Activated CD8-positive, alpha-beta memory T cell treated with anti-CD3 and anti-CD28 coated beads for 4 hours (primary cell): ENCODE measurements at places on chromosomes 2 and 18.

DNA sequence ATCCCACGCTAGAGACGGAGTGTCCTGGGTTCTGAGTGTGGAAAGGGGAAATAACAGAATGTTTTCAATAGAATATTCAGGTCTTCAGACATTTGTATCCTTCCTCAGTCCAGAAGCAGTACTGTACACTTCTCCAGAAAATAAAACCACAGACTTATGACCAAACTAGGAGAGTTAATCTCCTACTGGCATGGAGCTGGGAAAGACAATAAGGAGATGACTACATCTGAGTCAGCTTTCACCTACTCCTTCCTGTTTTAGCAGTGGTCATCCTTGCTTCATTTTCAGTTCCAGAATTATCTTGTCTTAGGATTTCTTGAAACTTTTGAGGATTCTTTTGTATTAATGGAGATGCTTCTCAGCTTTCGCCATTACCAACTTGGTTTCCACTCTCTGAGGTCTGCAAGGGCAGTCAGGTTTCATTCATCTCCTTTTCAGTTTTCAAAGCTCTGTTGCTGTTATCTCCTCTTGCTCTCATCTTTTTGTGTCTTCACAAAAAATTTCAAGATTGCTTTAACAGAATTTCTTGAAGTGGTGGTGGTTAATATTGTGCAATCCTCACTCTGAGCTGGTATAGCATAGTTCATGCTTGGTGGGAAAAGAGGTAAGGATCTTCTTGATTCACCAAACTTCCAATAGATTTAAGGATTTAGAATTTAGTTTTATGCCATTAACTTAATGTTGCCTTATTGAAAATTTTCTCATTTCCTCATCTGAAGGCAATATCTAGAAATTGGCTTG is 23.7 kb upstream of the NR4A2 start:
- no peak for DNase-seq

- DNase-seq = no peak
Observed at GRCh38 chr18:49582579-49582978, 20.7 kb downstream of the LIPG start.

DNA sequence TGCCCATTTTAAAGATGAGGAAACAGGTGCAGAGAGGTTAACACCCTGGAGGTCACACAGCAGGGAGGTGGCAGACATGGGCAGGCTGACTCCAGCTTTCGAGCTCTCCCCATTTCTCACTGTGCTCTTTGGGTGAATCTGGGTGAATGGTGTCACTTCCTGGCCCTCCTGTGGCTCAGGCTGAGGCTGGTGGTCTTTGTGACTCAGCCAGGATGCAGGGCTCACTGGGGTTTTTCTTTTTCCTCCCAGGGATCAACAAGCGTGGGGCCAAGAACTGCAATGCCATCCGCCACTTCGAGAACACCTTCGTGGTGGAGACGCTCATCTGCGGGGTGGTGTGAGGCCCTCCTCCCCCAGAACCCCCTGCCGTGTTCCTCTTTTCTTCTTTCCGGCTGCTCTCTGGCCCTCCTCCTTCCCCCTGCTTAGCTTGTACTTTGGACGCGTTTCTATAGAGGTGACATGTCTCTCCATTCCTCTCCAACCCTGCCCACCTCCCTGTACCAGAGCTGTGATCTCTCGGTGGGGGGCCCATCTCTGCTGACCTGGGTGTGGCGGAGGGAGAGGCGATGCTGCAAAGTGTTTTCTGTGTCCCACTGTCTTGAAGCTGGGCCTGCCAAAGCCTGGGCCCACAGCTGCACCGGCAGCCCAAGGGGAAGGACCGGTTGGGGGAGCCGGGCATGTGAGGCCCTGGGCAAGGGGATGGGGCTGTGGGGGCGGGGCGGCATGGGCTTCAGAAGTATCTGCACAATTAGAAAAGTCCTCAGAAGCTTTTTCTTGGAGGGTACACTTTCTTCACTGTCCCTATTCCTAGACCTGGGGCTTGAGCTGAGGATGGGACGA is 13.2 kb downstream of the ITM2C start:
- DNase-seq = peak; percentile 59

GRCh38 chr2:171584001-171584400 is 61.7 kb downstream of the CYBRD1 start:
- no peak for DNase-seq

DNA sequence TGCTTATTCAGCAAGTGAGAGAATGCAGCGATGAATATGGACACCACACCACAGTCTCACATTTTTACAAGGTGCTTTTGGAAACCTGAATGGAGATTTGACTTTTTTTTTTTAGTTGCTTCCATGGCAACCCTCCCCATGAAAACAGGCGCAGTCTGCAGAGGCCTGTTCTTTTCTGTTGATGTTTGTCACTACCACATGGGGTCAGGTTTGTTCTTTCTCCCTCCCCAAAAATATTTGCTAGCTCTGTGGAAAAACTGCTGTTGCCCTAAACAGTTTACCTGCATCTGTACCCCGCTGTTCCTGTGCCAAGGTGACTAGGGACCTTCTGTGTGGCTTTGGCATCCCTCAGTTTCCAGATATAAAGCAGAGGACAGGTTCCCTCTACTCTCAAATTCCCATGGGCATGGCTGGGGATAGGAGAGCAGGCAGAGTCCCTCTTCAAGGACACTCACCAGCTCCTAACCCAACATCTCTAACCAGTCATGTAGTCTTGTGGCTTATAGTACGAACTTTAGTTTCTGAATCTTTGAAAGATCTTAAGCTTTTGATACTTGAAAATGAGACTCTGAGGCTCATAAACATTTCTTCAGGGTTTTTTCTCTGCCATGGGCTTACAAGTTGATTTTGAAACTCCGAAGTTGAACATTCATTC is 14.7 kb upstream of the MAPRE2 start:
- no peak for DNase-seq

GRCh38 chr2:168635065-168635577 is 167.3 kb upstream of the NOSTRIN start:
- no peak for DNase-seq

DNA sequence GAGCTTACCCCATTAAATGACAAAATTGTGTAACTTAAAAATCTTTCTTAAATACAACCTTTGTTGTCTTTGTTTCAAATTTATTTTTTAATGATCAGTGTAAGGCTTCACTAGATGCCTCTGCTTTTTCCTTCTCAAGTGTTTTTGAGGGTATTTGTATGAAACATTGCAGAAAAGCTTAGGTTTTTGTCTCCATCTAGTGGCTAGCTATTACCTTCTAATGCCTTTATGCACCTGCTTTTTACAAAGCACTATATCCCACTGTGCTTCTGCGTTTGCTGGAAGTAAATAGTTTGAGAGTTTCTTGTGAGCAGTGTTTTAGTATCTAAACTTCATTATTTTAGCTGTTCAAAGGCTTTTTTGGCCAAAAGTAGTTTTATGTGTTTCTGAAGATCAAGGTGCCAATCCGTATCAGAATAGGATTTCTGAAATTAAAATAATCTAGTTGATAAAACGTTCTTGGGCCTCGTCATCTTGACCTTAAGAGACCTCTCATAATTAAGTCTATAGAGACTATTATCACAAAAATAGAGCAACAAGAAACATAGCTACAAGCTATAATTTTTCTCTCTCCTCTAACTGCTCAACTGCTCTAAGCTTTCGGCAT is 47.0 kb downstream of the IWS1 start:
- no peak for DNase-seq

GRCh38 chr2:176240301-176240700 is 28.9 kb upstream of the MTX2 start:
- DNase-seq = no peak

DNA sequence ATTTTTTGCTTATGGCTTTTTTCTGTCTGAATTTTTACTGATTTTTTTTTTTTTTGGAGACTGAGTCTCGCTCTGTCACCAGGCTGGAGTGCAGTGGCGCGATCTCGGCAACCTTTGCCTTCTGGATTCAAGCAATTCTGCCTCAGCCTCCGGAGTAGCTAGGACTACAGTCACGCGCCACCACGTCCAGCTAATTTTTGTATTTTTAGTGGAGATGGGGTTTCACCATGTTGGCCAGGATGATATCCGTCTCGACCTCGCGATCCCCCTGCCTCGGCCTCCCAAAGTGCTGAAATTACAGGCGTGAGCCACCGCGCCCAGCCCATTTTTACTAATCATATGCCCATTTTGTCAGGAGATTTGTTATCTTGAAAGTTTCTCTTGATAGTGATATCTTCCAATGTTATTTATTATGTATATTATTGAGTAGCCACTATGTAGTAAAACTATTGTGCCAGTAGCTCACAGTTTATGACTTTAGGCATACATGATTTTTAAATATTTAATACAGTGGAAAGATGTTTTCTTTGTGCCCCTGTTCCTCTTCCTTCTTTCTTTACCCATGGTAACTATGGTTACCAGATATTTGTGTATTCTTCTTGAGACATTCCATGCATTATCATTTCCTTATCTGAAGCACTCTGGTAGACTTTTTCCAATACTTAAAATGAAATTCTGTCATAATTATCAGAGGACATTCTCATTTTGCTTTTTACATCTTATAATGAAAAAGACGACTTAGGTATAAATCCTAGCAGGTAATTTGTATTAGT is 2.1 kb downstream of the HAT1 start:
- no peak for DNase-seq

GRCh38 chr18:67104700-67105284 is 411.7 kb downstream of the DSEL start:
- no peak for DNase-seq

DNA sequence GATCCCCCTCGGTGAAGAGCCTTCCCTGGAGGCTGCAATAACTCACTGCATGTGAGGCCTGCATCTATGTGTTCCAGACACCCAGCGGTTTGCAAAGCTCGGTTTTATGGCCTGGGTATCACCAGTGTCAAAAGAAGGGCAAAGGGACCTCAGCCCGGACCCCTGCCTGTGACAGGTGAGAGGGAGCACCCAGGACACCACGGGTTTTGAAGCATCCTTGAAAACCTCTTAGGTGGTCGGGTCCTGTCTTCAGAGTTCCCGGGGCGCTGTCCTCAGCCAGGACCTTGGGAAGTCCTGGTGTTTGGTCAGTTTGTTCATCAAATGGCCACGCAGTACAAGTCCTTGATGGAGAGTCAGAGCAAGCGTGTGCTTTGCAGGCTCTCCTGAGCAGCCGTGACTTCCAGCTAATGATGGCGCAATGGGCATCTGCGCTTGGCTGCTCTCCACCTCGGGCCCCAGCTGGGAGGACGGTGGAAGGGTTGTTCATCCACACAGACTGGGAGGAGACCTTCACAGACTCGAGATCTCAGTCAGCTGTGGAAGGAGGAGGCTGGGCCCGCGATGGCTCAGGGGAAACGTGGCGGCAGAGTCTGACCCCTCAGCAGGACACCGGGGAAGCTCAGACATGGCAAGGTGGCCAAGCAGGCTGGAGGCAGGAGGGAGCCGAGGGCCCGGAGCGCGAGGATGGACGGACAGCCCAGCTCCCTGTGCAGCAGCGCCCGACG is 113.1 kb upstream of the GPC1 start:
- DNase-seq = no peak
